ENCODE measurements at places on chromosomes 4 and X. TPM values are rescaled to one million over a fixed set of nuclear protein-coding genes. Genes with fewer than 3 reads are reported as not detected.

SLC25A53 gene
- 5.8 TPM for total RNA-seq

COX7B2 gene
- not detected for total RNA-seq

FAM47B gene
- not detected for total RNA-seq

DNA sequence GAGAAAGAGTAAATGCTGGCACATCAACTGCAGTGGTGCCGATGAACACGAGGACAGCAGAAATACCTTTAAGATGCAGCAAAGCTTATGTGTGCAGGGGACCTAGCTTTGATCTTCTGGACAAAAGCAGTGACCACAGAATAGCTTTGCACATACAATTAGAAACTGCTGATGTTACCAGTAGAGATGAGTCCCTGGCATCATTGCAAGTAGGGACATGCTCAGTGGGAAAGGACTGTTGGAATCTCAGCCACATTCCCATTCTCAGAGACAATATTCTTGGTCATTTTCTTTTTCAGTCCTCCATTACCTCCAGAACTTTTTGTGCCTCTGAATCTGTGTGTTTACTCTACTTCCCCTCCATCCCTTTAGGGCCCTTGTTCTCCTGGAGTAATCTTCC is 16.9 kb upstream of the PDLIM3 start:
- no peak for DNase-seq

DNA sequence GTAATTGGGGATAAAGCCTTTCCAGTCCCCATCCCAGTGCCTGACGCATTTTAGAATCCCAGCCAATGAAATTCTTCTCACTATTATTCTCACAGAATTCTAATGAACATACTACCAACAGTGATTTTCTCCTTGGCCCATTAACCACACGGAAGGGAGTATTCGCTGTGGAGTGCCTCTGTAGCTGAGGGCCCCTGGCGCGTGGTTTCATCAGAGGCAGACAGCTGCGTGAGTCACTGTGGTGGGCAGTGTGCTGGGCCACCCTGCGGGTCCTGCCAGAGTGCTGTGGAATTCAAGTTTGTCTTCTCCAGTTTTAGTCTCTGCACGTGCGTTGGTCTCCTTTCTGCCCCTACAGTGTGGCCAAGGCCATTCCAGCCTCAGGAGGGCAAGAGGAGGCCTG is 335.4 kb upstream of the FAT1 start:
- DNase-seq: no peak

GRCh38 chr4:121740796-121741409 is 24.1 kb downstream of the SMIM43 start:
- no peak for DNase-seq

FAM156A gene
- 22.7 TPM for total RNA-seq

- no peak for DNase-seq
Observed at GRCh38 chrX:97685753-97686152, 802.0 kb downstream of the RPA4 start.

CPLX1 gene
- 0.16 TPM for total RNA-seq

PLS3 gene
- 1.6 TPM for total RNA-seq

FAAH2 gene
- 1.9 TPM for total RNA-seq

GRCh38 chr4:183610033-183610432 is 49.0 kb downstream of the RWDD4 start:
- DNase-seq: no peak

CFAP299 gene
- total RNA-seq: not detected

DNA sequence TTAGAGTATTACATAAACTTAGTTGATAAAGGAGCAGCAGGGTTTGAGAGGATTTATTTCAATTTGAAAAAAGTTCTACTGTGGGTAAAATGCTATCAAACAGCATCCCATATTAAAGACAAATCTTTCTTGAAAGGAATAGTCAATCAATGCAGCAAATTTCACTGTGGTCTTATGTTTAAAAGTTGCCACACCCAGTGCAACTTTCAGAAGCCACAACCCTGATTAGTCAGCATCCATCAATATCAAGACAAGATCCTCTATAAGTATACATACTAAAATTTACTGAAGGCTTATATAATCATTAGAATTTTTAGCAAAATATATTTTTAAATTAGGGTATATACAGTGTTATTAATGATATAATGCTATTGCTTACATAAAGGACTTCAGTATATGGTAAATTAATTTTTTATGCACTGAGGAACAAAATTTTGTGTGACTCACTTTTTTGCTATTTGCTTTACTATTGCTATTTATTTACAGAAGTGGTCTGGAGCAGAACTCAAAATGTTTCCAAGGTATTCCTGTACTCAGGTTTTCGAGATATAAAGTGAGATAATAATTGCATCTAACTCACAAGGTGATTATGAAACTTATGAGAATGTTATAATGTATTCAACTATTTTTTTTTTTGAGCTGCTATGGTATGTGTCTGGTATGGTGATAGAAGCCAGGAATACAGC is 1127.6 kb downstream of the ADGRL3 start:
- DNase-seq: no peak

GPR119 gene
- not detected for total RNA-seq

- DNase-seq: no peak
Observed at GRCh38 chrX:124269881-124270280, 62.6 kb upstream of the TEX13D start.

- DNase-seq: no peak
Observed at GRCh38 chr4:12703036-12703435, 781.1 kb downstream of the RAB28 start.

SPANXD gene
- total RNA-seq: not detected

TRMT10A gene
- 8.5 TPM for total RNA-seq

DNA sequence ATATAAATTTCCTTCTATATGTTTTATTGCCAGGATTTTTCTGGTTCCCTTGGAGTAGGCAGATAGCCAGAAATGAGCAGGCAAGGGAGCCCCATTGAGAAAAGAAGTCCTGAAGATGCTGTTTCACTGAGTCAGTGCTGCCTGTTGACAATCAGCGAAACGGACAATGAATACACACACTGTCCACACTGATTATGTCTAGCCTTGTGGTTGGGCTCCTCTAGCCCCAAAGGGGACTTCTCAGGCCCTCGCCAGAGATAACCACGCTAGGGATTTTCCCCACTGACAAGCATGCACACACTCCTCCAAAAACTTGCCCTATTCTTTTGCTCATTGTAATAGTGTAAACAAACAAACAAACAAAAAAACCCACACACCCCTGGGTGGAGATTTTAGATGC is 369.3 kb downstream of the DMD start:
- DNase-seq: no peak

PAGE1 gene
- total RNA-seq: not detected

- DNase-seq: no peak
Observed at GRCh38 chr4:119135721-119136121, at the start of gene MYOZ2. MYOZ2 (plus strand) TSS chr4:119135832; CDS start chr4:119136526, 694 bp downstream.

- no peak for DNase-seq
Observed at GRCh38 chr4:153834901-153835300, 46.0 kb upstream of the SFRP2 start.

NIPAL1 gene
- total RNA-seq: 1.8 TPM

- no peak for DNase-seq
Observed at GRCh38 chr4:80249144-80249543, 17.3 kb upstream of the FGF5 start.

All from activated naive CD8-positive, alpha-beta T cell treated with anti-CD3 and anti-CD28 coated beads for 36 hours (primary cell).